ENCODE measurements at places on chromosomes 13 and 19. TPM values are rescaled to one million over a fixed set of nuclear protein-coding genes. Genes with fewer than 3 reads are reported as not detected.

- no peak overlapping the region for H3K4me3 ChIP-seq
- no peaks in the 10 kb centered on the region for H3K4me1 ChIP-seq
- no peaks in the 10 kb centered on the region for H3K36me3 ChIP-seq
- no peak overlapping the region for H3K27ac ChIP-seq
- no peak for DNase-seq
Observed at GRCh38 chr13:20740021-20740420, 33.7 kb downstream of the EEF1AKMT1 start.

DNA sequence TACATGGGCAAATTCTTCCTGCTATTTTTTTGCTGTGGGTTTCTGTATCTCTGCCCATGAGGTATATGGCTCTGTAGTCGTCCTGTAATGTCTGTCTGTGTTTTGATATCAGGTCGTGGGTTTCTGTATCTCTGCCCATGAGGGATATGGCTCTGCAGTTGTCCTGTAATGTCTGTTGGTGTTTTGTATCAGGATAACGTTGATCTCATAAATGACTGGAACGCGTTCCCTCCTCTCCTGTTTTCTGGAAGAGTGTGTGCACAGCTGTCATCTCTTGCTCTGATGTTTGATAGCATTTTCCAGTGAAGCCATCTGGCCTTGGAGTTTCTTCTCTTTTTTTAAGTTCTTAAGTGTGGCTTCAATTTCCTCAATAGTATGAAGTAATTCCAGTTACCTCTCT lies 57.2 kb downstream of the SOX1 start:
- no peak for DNase-seq
- H3K36me3 ChIP-seq = no peaks in the 10 kb centered on the region
- no peak overlapping the region for H3K27ac ChIP-seq
- no peak overlapping the region for H3K4me3 ChIP-seq
- no peaks in the 10 kb centered on the region for H3K27me3 ChIP-seq

Gene UHRF1
- total RNA-seq = 0.24 TPM

GRCh38 chr13:33150662-33151061 lies 134.4 kb downstream of the KL start:
- no peak overlapping the region for H3K4me3 ChIP-seq
- peaks cover 8% of the 10 kb centered on the region for H3K4me1 ChIP-seq
- H3K27me3 ChIP-seq = no peaks in the 10 kb centered on the region

Gene SPC24
- 1.4 TPM for total RNA-seq

DNA sequence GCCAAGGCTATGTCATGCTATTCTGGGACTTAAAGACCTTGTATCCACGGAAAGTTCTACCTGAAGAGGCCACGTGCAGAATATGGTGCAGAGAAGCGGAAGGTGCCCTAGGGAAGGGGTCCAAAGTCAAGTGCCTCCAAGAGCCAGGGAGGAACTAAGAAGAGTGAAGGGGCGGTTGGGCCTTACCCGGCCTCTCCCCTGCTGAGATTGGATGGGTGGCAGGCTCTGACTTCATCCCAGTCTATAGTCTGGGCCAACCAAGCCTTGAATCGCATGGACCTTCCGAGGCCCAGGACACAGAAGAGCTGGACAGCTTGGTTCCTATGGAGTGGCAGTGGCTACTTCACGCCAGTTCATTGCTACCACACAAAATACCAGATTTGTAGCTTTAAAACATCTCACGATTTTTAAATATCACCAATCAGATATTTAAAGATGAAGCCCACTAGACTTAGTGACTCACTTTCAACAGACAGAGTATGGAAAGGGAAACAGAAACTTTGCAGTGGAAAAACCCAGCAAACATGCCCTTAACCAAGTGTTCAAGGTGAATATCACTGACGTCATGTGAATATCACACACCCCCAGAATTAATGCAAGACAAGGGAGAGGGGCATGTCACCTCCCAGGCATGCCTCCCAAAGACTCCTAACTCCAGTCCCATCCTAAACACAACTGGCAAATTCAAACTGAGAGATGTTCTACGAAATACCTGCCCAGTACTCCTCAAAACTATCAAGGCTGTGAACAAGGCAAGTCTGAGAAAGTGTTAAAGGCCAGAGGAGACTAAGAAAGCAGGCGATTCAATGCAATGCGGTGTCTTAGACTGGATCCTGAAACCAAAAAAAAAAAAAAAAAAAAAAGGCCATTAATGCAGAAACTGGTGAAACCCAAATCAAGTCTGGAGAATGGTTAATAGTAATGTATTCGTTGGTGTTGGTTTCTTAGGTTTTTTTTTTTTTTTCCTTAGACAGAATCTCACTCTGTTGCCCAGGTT lies 10.2 kb downstream of the C19orf12 start:
- no peaks in the 10 kb centered on the region for H3K27me3 ChIP-seq
- no peak overlapping the region for H3K27ac ChIP-seq
- no peak overlapping the region for H3K4me3 ChIP-seq
- H3K36me3 ChIP-seq = no peaks in the 10 kb centered on the region

GRCh38 chr13:102018716-102019115 lies 383.1 kb downstream of the FGF14 start:
- H3K4me3 ChIP-seq = no peak overlapping the region
- no peaks in the 10 kb centered on the region for H3K4me1 ChIP-seq
- no peaks in the 10 kb centered on the region for H3K36me3 ChIP-seq
- DNase-seq = no peak
- H3K27me3 ChIP-seq = no peaks in the 10 kb centered on the region

Gene CD33
- 2.7 TPM for total RNA-seq

GRCh38 chr13:51816604-51817249 lies 12.8 kb upstream of the DHRS12 start:
- DNase-seq = no peak
- H3K27ac ChIP-seq = no peak overlapping the region
- no peak overlapping the region for H3K4me3 ChIP-seq
- H3K4me1 ChIP-seq = no peaks in the 10 kb centered on the region
- H3K36me3 ChIP-seq = no peaks in the 10 kb centered on the region

- no peaks in the 10 kb centered on the region for H3K27me3 ChIP-seq
- H3K36me3 ChIP-seq = no peaks in the 10 kb centered on the region
- H3K4me1 ChIP-seq = peaks cover 16% of the 10 kb centered on the region
- peak within 1 kb of the TSS; percentile 93 for H3K27ac ChIP-seq
- peak within 1 kb of the TSS; percentile 90 for H3K4me3 ChIP-seq
- peak; percentile 91 for DNase-seq
Observed at GRCh38 chr19:15449620-15450527, at the start of gene WIZ. WIZ (minus strand) TSS chr19:15449956; CDS start chr19:15448307, 1,649 bp downstream.

Gene KLK3
- total RNA-seq = not detected

DNA sequence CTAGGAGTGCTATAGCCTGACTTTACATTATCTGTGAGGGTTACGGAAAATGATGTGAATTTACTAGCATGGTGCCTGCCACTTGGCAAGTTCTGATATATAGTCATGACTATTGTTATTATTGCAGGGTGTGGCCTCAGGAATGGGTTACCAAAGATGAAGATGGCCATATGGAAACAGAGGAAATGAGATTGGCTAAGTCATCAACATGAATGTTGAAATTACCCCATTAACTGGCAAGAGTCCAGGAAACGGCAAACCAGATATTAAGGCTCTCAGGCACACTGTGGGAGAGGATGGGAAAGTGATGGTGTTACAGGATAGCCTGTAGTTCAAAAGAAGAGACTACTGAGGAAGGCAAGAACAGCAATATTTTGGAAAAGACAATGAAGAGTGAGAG lies 183.3 kb downstream of the KCNRG start:
- no peak overlapping the region for H3K4me3 ChIP-seq
- no peaks in the 10 kb centered on the region for H3K4me1 ChIP-seq
- no peaks in the 10 kb centered on the region for H3K36me3 ChIP-seq
- DNase-seq = no peak

Gene OSCAR
- 3.8 TPM for total RNA-seq

Gene ZNF433
- total RNA-seq = 5.8 TPM

Gene IGFL3
- total RNA-seq = not detected

DNA sequence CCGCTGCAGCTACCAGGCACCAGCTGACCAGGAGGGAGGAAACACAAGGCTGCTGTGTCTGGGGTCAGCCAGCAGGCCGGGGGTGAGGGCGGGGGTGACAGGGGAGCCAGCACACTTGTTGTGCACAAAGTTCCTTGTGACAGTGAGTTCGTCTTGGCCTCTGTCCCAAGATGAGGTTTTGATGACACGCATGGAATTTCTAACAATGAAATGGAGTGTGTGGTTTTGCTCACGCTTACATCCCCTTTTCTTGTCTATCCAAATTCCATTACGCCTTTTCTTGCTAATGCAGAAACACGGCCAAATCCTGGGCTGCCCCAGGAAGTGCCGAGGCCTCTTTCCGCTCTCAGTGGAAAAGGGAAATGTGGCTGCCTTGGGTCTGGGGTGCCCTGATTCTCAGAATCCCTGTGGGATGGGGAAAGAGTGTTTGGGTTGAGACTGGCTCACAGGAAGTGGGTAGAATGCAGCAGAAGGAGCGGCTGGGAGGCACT lies 73.8 kb downstream of the GADD45B start:
- H3K27me3 ChIP-seq = no peaks in the 10 kb centered on the region
- no peak overlapping the region for H3K4me3 ChIP-seq

Gene ATP8A2
- total RNA-seq = 0.23 TPM

Gene DHX34
- total RNA-seq = 15.3 TPM

DNA sequence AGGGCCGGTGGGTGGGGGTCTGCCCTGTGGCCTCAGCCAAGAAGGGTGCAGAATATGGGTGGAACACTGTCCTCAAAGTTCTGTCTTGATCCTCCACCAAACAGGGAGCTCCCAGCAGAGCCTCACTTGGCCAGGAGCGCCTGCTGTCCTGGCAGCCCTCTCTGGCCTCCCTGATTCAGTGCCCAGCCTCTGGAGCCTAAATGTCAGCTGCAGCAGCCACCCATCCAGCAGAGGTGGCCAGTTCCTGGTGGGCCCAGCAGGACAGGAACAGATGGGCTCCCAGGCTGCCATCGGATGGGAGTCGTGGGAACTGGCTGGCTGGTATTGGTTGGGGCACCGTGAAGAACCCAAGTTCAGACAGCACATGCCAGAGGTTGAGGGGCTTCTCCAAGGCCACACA lies 1.8 kb upstream of the USE1 start:
- no peak overlapping the region for H3K4me3 ChIP-seq
- DNase-seq = peak; percentile 26
- no peaks in the 10 kb centered on the region for H3K27me3 ChIP-seq
- peaks cover 4% of the 10 kb centered on the region for H3K4me1 ChIP-seq

DNA sequence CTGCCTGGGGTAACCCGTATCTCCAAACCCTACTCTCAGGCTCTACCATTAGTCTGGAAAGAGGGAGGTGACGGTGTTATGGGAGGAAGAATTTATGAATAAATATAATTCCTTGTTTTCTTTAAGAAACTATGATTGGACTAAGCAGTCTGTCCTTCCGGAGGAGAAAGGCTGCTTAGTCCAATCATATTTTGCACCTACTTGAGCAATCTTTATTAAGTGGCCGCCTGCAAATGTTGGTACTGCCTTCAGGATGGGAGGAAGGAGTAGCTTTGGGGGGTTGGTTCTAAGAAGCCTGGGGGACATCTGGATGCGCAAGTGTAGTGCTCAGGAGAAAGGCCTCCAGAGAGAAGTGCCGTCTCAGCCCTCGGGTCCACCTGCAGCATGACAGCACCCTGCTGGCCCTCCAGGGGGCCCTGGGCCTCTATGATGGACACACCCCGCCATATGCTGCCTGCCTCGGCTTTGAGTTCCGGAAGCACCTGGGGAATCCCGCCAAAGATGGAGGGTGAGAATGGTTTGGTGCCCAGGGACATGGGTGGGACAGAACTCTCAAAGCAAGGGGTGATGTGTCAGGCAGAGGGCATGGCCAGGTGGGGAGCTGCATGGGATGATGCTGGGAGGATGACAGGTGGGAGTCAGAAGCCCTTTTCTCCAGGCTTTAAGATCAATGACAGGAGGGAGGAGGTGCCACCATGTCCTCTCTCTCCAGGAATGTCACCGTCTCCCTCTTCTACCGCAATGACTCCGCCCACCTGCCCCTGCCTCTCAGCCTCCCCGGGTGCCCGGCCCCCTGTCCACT lies 4.1 kb downstream of the ACP4 start:
- no peak for DNase-seq
- H3K4me3 ChIP-seq = no peak overlapping the region
- no peak overlapping the region for H3K27ac ChIP-seq
- H3K27me3 ChIP-seq = no peaks in the 10 kb centered on the region
- no peaks in the 10 kb centered on the region for H3K36me3 ChIP-seq

Gene RAP2A
- total RNA-seq = 15.0 TPM

- H3K36me3 ChIP-seq = no peaks in the 10 kb centered on the region
- no peaks in the 10 kb centered on the region for H3K27me3 ChIP-seq
- H3K4me1 ChIP-seq = no peaks in the 10 kb centered on the region
- H3K4me3 ChIP-seq = no peak overlapping the region
Observed at GRCh38 chr13:52862358-52863206, 14.1 kb upstream of the PCDH8 start.

GRCh38 chr13:52345048-52345447 lies 60.9 kb downstream of the THSD1 start:
- H3K27me3 ChIP-seq = no peaks in the 10 kb centered on the region
- no peaks in the 10 kb centered on the region for H3K36me3 ChIP-seq
- no peak overlapping the region for H3K4me3 ChIP-seq

GRCh38 chr13:24692561-24692960 lies 12.4 kb downstream of the ATP12A start:
- DNase-seq = no peak
- H3K36me3 ChIP-seq = no peaks in the 10 kb centered on the region
- H3K27me3 ChIP-seq = no peaks in the 10 kb centered on the region
- no peak overlapping the region for H3K4me3 ChIP-seq
- H3K27ac ChIP-seq = no peak overlapping the region
- no peaks in the 10 kb centered on the region for H3K4me1 ChIP-seq

DNA sequence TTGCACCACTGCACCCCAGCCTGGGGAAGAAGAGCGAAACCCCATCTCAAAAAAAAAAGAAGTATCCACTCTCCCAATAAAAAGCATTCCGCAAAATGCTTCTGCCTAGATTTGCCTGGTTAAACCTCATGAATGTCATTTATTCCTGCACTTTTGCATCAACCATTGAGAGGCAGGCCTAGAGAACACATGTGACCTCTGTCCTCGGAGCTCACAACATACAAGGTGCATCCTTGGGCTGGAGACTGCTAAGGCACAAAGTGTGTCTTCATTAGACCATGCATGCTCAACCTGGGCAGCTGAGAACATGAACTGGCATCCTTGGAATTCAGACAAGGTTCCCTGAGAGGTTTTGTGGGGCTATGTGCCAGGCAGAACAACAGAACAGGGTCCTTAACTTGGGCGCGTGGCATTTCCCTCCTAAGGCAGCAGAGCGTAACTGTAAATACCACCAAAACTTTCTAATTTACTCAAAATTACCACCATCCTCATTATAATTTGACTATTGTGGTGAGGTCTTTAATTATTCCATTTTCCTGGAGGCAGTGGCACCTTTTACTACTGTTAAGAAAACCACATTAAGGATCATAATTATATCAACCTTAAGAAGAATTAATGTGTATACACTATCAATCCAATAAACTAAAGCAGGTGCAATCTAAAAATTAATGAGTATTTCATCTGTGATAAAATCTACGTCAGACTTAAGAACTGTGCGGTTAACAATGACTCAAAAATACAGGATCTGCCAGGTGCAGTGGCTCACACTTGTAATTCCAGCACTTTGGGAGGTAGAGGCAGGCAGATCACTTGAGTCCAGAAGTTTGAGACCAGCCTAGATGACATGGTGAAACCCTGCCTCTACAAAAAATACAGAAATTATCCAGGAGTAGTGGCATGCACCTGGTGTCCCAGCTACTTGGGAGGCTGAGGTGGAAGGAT lies 13.8 kb downstream of the RCBTB1 start:
- no peaks in the 10 kb centered on the region for H3K36me3 ChIP-seq
- no peak for DNase-seq
- no peaks in the 10 kb centered on the region for H3K4me1 ChIP-seq
- no peaks in the 10 kb centered on the region for H3K27me3 ChIP-seq
- no peak overlapping the region for H3K4me3 ChIP-seq

GRCh38 chr13:110921695-110922094 lies 6.8 kb upstream of the ANKRD10 start:
- H3K4me1 ChIP-seq = no peaks in the 10 kb centered on the region
- no peaks in the 10 kb centered on the region for H3K27me3 ChIP-seq
- no peak overlapping the region for H3K27ac ChIP-seq
- H3K4me3 ChIP-seq = no peak overlapping the region
- H3K36me3 ChIP-seq = no peaks in the 10 kb centered on the region
- DNase-seq = no peak
